ENCODE measurements at places on chromosomes 6 and 20.
A peak's percentile ranks its signal among the peaks of the same experiment; 100 is the strongest.

- no peak for DNase-seq
Observed at GRCh38 chr6:6701864-6702263, 113.3 kb downstream of the LY86 start.

- peak; percentile 59 for DNase-seq
Observed at GRCh38 chr6:110814102-110815014, 911 bp downstream of the CDK19 start.

DNA sequence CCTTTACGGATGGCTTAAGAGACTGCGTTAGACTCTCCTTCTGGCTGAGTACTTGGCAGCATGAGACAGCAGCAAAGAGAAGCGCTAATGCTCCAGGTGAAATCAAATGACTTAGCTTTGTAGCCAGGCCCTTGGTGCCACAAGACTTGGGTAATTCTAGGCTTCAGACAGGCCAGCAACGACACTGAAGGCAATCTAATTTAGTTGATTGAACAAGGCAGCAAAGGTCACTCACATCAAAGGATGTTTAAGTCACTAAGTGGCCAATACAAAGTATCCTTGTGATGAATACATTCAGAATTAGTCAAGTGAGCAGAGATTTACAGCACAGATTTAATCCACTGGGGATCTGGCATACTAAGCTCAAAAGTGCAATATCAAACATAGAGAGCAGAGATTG, 113.2 kb downstream of the FAM83B start:
- DNase-seq, result no peak

DNA sequence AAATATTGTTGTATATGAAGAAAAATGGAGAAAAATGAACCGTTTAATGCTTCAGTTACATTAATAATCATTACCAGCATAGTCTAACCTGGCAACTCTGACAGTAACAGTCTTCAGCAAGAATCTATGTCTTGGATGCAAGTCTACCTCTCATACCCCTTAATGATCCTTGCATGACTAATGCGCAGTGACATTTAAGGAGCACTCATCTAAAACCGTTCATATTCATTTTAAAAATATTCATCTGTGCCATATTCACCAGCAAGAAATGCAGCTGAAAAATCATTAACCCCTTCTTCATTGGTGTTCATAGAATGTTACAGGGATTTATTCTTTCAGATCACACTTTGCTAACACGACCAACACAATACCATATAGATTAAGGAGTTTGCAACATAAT, 227.2 kb upstream of the ASCC3 start:
- DNase-seq, result no peak

DNA sequence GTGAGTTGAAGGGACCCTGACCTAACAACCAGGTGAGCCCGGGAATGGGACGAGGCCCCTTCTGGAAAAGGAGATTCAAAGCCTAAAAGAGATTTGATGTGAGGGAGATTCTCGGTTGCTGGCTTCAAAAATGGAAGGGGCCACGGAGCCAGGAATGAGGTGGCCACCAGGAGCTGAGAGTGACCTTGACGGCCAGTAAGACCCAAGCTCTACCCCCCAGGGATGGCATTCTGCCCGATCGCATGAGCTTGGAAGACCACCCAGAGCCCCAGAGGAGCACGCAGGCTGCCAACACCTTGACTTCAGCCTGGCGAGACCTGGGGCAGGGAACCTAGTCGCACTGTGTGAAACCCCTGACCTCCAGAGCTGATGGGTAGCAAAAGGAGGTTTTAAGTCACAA, 163.9 kb downstream of the BMP7 start:
- no peak for DNase-seq

DNA sequence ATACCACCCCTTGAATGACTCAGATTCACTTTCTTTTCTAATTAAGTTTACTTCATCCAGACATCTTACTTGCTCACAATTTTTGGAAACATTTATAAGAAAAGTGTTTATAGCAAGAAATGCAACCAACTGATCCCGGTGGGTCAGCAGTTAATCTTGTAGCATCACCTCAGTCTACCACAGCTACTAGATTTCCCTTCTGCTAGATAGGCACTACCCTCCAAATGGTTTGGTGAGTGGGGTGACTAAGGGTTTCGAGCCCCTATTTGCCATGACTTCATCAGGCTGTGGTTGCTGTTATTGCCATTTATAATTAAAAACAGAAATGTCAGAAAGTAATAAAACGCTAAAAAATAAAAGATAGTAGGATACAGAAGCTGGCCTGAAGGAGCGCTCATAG, 930.1 kb upstream of the GJE1 start:
- DNase-seq, result no peak

- peak; percentile 40 for DNase-seq
Observed at GRCh38 chr20:43914311-43915210, at the start of gene TOX2. TOX2 (plus strand) TSS chr20:43914852; CDS start chr20:43914892, 40 bp downstream.

DNA sequence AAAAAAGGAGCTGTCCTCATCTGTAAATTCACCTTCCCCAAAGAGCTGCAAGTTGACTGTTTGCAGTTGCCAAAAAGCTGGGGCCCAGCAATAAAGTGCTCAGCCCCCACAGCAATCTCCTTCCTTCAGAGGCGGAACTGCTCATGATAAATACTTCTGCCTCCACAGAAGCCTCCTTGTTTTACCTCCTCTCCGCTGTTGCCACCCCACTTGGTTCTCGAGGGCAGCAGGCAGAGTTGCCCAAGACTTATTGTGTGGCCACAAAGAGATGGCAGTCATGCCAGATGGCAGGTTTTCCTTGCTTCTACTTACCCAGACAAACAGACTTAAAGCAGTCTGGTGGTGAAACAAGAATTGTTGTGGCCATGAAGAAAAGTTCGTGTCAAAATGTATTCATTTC, 66.3 kb downstream of the SLX4IP start:
- DNase-seq, result no peak

- DNase-seq, result no peak
Observed at GRCh38 chr6:37538107-37538506, 38.4 kb upstream of the CCDC167 start.

DNA sequence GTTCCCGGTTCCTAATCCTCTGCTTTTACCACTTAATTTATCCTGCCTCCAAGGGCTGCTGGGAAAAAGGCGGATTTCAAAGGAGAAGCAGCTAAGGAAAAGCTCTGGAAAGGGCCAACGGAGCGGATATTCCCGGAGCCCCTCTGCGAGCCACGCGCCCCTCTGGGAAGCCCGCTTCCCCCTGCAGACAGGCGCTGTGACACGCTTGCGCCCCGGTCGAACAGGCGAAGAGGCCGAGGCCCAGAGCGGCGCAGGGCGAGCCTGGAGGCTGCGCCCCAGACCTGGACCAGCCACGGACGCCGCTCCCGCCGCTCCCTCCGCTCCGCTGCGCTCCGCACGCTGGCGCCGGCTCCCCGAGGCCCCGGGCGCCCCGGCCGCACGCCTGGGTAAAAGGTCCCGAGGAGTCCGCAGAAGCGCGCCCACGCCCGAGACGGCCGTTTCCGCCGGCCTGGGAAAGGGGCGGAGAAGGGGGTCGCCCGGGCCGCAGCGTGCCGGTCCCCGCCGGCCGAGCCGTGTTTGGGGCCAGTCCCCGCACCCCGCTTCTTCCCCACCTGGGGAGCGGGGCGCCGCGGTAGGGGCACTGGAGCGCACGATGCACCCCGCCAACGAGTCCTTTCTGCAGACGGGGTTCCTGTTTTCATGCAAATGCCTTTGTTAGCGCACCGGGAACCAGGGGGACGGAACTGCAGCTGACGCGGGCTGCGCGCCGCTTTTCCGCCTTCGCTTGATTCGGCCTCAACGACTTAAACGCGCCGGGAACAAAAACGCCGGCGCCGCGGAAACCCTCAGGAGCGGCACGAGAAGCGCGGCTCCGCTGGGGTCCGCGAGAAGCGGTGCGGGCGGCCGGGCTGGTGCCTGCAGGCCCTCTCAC, 91.9 kb upstream of the SIRPA start:
- peak; percentile 33 for DNase-seq

- no peak for DNase-seq
Observed at GRCh38 chr20:36405255-36405654, 99.1 kb downstream of the DLGAP4 start.

DNA sequence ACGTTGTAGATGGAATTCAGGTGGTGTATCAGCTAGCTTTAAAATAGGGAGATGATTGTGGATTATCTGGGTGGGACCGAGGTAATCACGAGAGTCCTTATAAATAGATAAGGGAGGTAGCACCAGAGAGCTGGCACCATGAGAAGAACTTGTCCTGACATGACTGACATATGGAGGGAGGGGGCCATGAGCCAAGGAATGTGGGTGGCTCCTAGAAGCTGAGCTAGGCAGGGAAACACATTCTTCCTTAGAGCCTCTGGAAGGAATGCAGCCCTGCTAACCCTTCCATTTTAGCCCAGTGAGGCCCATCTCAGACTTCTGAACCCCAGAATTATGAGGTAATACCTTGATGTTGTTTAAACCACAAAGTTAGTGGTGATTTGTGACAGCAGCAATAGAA, 321.1 kb upstream of the SULF2 start:
- DNase-seq, result no peak

GRCh38 chr6:109300874-109301273, 81.4 kb downstream of the CD164 start:
- DNase-seq, result no peak

GRCh38 chr6:4057036-4057435, 21.9 kb downstream of the FAM217A start:
- no peak for DNase-seq

- no peak for DNase-seq
Observed at GRCh38 chr20:8373579-8373978, 241.5 kb downstream of the PLCB1 start.

DNA sequence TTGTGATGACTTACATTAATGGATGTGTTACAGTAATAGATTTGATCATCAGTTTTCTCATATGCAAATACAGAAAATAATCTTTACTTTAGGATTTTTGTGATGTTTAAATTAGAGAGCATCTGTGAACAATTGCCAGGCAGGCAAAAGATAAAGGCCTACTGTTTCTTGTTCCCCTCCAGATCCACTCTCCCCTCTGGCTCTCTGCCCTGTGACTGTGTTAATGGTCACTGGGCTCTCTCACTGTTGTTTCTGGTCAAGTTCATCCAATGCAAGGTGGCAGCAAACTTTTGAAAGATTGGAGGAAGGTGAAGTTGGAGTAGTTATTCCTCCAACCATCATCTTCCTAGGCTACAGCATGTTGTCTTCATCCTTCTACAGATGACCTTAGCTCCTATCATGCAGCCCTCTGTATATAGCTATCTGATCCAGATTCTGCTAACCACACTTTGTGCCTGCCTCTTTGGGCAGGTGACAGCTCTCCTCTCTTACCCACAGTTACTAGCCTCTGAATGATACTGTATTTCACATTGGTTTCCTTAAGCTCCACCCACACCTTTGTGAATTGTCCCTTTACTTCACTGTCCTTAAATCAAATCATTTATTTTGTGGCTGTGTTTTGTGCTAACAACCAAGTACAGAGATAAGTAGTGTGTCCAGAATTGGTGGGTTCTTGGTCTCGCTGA, 48.9 kb upstream of the ARG1 start:
- DNase-seq, result no peak

DNA sequence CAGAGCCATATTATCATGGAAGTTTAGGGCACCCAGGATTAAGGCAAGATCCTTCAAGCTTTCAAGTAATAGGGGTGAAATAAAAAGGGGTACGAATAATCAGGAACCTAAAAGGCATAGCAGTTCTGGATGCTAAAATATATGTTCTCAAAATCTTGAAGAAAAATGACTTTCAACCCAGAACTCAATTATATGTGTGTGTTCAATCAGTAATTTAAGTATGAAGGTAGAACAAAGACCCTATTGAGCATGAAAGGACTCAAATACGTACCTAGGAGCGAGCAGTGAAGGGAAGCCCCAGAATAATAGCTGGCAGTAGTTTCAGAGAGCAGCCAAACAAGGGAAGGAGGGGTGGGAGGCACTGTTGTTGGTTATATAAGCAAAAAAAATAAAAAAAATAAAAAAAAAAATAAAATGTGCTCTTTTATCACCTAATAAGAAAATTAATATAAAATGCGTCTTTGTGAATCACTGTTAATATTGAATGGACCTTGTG, 45.4 kb downstream of the MYO6 start:
- DNase-seq, result no peak

GRCh38 chr20:16020971-16021370, 552.3 kb downstream of the KIF16B start:
- DNase-seq, result no peak

GRCh38 chr6:45998524-45998923, 17.1 kb downstream of the CLIC5 start:
- DNase-seq, result no peak

- DNase-seq, result no peak
Observed at GRCh38 chr20:2799688-2800520, 523 bp downstream of the CPXM1 start.

GRCh38 chr6:39178804-39179203, 50.5 kb downstream of the KCNK5 start:
- no peak for DNase-seq

- no peak for DNase-seq
Observed at GRCh38 chr6:40195428-40196134, 261.3 kb upstream of the MOCS1 start.

DNA sequence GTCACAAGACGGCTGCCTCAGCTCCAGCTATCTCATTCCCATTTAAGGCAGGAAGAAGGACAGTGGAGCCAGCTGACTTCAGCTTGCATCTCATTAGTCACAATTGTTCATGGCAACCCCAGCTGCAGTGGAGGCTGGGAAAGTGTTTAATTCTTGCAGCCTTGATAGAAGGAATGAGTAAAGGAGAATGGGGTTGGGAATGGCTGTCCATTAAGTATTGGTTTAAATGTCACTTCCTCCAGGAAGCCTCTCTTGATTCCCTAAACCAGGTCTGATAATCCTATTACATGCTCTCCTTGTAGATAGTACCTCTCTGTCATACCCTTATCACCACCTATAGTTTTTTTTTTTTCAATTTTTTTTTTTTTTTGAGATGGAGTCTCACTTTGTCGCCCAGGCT, 166.4 kb downstream of the TFAP2C start:
- DNase-seq, result no peak

GRCh38 chr6:42232035-42232434, 14.4 kb upstream of the MRPS10 start:
- no peak for DNase-seq

DNA sequence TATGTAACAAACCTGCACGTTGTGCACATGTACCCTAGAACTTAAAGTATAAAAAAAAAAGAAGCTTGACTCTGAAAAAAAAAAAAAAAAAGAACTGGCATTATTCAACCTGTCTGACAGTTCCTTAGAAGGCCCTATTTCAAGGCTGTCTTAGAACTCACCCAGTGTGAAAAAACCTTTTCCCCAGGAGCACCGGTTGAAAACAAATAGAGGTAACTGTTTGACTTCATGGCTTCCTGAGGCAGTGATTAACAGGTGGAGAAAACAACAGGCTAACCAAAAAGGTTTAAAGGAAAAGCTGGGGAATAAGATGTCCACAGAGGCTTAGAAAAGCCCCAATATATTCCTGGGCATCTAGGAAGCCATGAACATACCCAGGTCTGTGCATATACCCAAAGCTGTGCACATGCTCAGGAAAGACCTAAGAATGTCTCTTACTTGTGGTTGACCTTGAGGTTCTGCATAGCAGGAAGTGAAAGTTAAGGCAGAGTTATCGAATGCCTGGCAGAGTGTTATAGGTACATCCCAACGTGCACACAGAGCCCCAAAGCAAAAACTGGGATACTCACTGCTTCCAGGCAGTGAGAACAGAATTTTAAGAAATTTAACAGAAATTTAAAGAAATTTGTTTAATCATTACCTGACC, 7.0 kb downstream of the UQCC1 start:
- no peak for DNase-seq
